ENCODE measurements at places on chromosomes 4 and X.

DNA sequence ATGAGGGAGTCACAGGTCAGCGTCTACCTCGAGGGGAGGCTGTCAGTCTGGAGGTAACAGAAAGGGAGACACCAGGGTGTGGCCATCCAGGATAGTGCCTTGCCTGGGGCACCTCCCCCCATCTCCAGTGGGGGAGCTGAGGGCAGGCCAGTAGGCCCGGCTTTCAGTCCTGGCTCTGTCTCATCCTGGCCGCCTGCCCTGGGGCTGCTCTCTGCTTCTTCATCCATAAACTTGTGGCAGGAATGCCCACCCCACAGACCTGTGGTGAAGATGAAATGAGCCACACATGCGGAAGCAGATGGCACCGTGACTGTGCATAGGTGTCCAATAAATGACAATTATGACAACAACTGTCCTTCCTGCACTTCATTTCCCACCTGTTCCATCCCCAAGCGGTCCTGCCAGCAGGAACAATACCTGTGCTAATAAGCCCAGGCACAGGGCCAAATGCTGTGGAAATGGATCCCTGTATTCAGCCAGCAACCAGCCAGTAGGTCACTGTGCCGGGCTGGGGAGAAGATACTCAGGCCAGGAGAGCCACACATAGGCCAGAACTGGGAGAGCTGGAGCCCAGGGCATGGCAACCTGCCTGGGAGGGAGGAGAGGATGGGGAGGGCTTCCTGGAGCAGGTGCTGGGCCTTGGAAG is 30.2 kb downstream of the TRO start:
- no peak for DNase-seq

- no peak for DNase-seq
Measured at GRCh38 chr4:104015680-104016079, 295.9 kb upstream of the TACR3 start.

GRCh38 chrX:135688137-135688536 is 25.3 kb upstream of the CT45A1 start:
- DNase-seq, result no peak

GRCh38 chrX:124467202-124467601 is 120.8 kb downstream of the SH2D1A start:
- DNase-seq, result no peak

DNA sequence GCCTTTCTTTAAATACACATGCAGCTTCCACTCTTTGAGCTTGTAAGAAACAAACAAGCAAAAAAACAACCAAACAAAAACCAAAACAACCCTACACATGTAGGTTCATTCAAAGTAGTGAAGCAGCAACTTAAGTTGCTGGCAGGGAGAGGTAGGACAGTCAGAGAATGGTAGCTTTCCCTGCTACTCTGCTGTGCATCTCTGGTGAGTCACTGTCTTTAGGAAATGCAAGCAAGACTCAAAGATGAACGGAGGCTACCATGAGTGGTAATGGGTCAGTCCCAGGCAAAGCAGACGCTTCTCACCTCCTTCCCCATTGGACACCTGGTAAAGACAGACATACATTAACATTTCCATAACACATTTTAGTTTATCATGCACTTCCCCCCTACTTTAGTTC is 43.2 kb downstream of the PGRMC2 start:
- DNase-seq, result no peak

DNA sequence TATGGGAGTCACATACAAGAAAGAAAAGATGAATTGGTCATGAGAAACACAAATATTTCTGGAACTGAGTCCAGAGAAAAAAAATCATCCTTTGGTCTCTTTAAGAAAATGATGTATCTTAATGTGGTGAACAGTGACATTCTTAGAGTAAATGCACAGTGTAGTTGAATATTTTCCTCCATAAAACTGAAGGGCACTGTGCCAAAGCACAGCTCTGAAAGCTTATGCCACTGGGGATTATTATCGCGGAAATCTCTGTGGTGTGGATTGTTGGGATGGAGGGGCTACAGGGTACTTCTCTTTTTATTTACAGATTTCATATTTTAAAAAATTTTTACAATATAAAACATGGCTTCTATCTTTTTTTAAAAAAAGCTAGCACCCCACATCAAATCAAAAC is 908.1 kb downstream of the CCSER1 start:
- DNase-seq, result no peak

DNA sequence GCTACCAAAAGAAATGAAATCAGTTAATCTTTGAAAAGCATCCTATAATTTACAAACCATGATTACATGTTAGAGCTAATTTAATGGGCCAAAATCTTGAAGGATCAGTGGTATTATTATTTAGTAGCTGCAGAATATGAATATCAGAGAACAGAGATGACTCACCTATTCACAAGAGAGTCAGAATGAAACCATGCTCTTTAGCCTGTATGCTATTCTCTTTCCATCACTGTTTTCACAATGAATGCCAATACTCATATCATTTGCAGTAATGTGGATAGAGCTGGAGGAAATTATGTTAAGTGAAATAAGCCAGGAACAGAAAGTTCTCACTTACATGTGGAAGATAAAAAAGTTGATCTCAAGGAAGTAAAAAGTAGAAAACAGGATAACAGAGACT is 414.1 kb downstream of the CENPC start:
- no peak for DNase-seq

DNA sequence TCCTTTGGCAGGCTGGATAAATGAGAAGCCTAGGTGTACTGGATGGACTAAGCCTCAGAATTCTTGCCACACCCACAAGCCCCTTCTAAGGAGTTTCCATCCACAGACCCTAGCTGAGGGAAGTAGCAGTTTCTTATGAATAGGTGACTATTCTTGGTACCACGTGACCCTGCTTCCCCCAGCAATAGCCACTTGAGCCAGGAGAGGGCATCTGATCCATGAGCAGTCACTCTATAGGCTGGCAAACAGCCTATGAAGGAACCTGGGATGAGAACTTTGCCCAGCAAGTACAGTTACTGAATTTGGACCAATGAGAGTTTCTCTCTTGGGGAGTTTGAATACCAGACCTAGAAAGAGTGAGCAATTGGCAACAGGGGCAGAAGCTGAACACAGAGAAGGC is 84.0 kb downstream of the RTL9 start:
- no peak for DNase-seq

DNA sequence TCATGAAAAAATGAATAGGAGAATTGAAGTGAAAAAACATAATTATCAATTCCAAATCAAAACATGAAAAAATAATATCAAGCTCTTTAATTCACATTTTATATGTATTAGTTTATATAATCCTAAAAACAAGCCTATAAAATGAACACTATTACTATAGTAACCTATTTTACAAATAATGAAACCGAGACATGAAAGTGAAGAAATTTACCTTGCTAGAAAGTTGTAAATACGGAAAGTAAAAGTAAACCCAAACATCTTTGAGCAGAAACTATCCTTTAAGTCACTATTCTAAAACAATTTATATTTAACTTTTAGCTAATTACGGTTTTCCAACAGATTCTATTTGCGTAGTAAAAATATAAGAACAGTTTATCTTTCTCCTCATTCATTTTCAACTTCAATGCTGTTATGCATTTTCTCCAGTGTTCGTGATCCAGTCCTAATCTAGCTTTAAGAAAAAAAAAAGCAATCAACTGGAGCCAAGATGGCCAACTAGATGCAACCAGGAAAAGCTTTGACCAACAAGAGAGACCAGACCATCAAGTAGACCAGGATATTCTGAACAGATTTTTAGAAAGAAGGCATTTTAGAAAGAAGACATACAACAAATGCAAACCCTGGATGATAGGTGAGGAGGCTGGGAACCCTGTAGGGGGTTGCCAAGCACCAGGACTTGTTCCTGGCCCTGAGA is 67.0 kb downstream of the DDX53 start:
- no peak for DNase-seq

- no peak for DNase-seq
Measured at GRCh38 chr4:141074098-141074878, 59.0 kb downstream of the RNF150 start.

DNA sequence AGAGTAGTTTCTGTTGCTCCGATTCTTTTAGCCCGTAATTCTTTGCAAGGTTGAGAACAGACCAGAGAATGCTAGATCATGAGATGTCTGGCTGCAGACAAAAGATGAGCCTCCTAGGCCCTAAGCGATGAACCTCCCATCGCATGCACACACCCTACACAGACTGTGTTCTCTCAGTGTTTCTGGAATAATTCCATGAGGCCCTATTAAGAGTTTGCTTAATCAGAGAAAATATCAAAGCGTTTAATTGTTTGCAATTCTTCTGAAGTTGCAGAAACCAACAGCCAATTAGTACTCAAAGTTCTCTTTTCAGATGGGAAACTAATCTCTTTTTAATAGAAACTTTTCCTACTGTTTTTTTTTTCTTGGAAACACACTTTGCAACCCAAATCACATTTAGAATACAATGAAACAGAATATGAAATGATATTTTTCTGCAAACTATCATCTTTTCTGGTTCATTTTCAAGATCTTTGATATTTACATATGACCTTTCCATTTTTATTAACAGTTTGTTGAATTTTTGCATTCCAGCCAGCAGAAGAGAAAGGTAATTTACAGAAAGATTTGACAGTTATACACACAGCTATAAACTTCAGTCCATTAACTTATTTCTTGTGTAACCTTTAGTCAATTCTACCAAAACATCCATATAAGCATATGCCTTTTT is 1525.6 kb downstream of the ARAP2 start:
- DNase-seq, result no peak

- DNase-seq, result no peak
Measured at GRCh38 chr4:2790583-2791517, 2.0 kb upstream of the SH3BP2 start.

GRCh38 chr4:125836597-125837195 is 521.9 kb downstream of the FAT4 start:
- DNase-seq, result no peak

- no peak for DNase-seq
Measured at GRCh38 chrX:38124000-38124399, 96.7 kb downstream of the SRPX start.

DNA sequence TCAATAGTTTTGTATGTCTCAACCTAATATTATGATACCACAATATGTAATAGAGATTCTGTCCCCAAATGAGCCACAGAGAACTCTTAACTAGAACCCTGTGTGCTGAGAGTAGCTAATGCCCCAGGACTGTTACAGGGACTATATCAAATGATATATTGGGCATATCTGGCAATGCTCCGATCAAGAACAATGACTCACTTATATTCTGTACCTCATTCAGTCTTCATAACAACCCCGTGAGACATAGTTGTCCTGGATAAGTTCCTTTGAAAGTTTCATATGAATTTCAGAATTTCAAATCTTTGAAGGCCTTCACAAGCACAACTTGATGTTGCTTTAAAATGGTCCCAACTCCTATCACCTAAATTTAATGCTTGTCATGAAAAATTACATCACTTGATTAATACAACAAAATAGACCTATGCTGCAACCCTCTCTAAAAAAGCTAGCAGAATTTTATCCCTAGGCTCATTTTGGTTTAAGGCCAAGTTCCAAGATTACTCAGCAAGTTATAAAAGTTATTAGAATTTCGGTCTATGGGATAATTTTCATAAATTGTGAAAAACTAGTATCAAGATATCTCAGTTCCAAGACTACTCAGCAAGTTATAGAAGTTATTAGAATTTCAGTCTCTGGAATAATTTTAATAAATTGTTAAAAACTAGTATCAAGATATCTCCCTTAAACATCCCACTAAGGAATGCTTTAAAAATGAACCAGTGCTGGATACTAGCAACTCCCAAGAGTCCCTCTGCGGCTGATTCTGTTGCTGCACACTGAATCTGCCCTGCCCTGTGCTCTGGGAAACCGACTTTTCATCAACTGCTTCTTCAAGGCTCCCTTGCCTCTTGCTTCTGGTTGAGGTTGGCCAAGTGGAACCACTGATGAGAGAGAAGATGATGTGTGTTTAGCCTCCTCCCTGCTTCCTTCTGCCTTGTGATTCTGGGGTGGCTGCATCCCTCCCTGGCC is 6.0 kb upstream of the ANXA3 start:
- DNase-seq, result no peak

- DNase-seq, result no peak
Measured at GRCh38 chr4:39528061-39528465, 824 bp upstream of the UGDH start.

GRCh38 chr4:122205687-122206086 is 53.6 kb downstream of the BLTP1 start:
- no peak for DNase-seq

DNA sequence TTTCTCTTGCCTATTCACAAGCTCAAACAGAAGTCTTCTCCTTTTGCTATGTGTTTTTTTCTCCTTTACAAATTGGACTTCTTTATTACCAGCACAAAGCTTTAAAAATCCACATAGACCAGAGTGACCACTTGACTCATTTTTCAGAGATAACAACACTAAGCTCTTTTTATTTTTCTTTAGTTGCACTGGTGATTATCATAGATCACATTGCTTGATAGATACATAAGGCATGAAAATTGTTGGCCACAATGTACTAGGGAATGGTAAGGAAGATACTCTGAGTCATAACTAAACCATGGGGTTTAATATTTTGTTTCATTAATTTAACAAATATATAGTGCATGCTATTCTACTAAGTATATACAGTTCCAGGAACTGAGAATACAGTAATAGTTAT is 159.0 kb downstream of the GASK1B start:
- no peak for DNase-seq

DNA sequence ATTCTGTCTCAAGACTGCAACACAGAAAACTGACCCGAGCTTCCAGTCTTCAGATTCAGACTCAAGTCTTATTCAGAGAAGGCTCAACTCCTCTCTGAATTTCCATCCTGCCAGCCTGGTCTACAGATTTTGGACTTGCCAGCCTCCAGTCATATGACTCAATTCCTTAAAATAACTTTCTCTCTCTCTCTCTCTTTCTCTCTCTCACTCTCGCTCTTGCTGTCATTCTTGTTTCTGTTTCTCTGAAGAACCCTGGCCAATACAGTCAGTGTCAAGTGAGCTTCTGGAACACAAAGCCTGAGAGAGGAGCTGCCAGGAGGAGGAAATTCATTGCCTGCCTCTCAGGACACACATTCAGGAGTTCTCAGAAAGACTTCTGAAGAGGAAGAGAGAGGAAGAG is 154.9 kb downstream of the PARM1 start:
- DNase-seq, result no peak

DNA sequence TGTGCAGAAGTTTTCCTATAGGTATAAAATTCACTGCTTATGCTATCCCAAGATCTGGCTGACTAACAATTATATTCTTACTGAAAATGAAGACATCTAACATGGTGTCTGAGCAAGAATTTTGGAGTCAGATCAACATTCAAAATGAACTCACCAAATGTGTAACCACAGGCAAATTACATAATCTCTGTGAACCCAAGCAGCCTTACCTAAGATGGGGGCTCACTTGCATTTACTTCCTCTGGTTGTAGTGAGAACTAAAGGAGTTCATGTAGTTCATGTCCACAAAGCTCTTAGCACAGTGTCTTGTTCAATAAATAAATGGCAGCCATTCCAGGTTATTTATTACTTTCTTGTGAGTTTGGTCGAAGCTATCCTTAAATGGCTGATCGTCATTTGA is 163.9 kb upstream of the LCORL start:
- DNase-seq, result no peak

DNA sequence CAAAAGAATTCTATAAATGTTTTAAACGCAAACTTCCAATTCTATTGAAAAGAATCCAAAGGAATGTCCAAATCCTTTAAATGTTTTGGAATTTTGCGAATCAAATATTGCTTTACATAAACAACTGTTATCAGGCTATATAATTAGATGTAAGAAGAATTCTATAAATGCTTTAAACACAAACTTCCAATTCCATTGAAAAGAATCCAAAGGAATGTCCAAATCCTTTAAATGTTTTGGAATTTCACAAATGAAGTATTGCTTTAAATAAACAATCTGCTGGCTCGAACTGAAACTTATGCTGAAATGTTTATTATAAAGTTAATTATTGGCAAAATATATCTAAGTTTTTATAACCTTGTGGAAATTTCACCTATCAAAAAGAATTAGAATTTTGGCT is 16.1 kb downstream of the DAPP1 start:
- no peak for DNase-seq
